ENCODE measurements at places on chromosomes 3 and 15.

DNA sequence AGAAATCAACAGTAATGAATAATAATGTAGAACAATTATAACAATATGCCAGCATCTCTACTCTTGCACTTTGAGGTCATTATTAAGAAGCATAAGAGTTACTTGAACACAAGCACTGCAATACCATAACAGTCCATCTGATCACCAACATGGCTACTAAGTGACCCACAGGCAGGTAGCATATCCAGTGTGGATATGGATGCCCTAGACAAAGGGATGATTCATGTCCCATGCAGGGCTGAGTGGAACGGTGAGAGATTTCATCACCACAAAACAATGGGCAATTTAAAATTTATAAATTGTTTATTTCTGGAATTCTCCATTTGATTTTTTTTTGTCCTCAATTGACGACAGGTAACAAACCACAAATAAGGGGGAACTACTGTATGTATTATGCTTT, 107.7 kb upstream of the TSC22D2 start:
- peak; percentile 20 for DNase-seq

GRCh38 chr3:119944091-119944490, 150.2 kb downstream of the GSK3B start:
- DNase-seq = no peak

GRCh38 chr3:126858887-126859286, 124.0 kb upstream of the PLXNA1 start:
- DNase-seq = peak; percentile 85

DNA sequence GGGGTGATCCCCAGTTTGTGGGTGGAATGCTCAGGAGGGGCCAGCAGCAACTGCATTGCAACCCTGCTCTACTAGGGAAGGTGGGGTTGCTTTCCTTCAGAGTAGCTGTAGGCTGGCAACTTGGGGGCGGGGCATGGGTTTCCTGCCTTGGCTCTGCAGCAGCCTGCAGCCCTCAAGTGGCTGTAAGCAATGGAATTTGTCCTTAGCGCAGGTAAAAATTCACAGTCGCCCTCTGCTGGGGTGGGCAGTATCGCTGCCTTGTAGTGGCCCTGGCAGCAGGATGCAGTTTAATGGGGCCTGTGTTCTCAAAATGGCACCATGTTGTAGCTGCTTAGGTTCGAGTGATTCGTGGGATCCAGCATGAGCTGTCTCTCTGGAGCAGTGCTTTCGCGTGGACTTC, 29.8 kb downstream of the STT3B start:
- DNase-seq = no peak

GRCh38 chr15:43370310-43370974, 401 bp downstream of the ZSCAN29 start:
- no peak for DNase-seq

DNA sequence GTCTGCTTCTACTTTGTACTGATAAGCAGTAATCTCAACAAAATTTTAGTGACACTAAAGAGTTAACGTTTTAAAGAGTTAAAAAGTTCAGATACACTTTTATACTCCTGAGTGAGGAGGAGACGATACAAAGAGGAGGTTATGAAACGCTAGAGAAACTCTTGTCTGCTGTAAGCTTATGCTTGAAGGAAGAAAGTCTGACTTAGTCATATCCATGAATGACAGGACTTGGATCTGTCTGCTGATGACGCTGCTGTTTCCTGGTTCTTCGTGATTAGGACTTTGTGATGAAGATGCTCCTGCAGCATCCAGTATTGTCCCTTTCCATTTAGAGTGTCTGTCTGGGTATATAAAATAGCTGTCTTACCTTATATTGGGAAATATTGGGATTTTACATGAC, 15.8 kb downstream of the TCF12 start:
- DNase-seq = no peak

- DNase-seq = peak; percentile 68
These were observed 169.0 kb upstream of the TSC22D2 start for GRCh38 chr3:150238995-150239619.

DNA sequence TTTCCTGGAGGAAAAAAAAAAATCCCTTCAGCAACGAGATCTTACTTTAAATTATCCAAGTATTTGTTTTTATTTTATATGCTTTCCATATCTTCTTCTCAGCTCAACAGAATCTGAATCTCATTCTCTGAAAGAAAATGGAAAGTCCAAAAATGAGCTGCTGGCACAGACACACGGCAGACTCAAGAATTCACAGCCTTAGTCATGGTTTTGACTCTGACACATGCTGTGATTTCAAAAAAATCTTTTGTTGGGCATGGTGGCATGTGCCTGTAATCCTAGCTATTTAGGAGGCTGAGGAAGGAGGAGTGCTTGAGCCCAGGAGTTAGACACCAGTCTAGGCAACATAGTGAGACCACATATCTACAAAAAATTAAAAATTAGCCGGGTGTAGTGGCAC, 565.0 kb downstream of the MAGI1 start:
- DNase-seq = no peak

- DNase-seq = no peak
These were observed 156.4 kb downstream of the TP63 start for GRCh38 chr3:189787632-189788031.

GRCh38 chr3:118536764-118537163, 497.9 kb downstream of the IGSF11 start:
- DNase-seq = no peak

- no peak for DNase-seq
These were observed 76.2 kb downstream of the COL8A1 start for GRCh38 chr3:99714575-99714974.

- no peak for DNase-seq
These were observed 116.9 kb downstream of the EPHA6 start for GRCh38 chr3:96931119-96931862.

- DNase-seq = no peak
These were observed 145.6 kb downstream of the LSAMP start for GRCh38 chr3:116299646-116300081.

DNA sequence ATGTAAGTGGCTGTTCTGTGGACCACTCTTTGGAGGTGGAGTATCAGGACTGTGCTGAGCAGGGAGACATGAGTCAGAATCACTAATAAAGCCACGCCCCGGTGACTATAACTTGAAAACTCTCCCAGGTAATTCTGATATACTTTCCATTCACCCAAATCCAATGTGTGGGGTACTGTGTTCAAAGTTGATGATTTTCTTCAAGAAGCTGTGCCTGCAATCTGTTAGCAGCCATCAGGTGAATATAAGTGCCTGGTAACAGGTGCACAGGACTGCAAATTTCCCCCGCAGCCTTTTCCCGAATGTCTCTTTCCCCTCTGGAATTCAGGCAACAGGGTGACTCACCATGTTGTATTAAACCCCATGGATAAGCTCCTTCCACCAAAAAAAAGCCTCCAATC, 17.0 kb downstream of the MAGI1 start:
- peak; percentile 18 for DNase-seq

DNA sequence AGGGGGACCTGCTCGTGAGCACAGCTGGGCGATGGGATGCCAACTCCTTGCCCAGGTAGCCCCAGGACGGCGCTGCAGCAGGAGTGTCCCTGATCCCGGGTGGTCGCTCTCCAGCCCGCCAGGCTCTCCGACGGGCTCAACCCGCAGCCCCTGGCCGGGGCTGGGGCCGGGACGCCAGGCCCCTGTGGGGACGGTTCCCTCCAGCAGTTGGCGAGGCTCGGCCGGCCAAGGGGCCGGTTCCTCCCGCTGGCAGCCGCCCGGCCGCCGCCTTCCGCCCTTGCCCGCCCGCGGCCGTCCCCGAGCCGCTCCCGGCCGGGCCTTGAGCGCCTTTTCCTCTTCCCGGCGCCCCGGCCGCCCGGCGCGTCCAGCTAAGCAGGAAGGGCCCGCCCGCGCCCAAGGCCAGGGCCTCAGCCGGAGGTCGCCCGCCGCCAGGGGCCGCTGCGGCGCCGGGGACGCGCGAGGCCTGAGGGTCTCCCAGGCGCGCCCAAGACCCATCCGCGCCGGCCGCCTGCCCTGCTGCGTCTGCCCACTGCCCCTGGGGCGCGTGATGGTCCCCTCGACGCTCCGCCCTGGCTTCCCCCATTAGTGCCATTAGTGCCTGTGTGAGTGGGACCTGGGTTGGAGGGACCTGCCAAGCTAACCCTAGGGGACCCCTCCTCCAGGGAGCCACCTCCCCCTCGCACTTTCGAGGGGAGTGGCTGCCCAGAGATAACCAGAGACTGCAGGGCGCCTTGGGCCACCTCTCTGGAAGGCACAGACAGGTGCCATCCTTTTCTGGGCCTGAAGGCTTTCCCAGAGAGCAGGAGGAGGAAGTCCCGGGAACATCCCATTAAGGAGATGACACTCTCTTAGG, 106.4 kb downstream of the FBLN2 start:
- DNase-seq = peak; percentile 53

- DNase-seq = peak; percentile 10
These were observed 97.2 kb downstream of the LRTM1 start for GRCh38 chr3:54830658-54831057.

- no peak for DNase-seq
These were observed 384.7 kb downstream of the ZIC1 start for GRCh38 chr3:147793841-147794240.

DNA sequence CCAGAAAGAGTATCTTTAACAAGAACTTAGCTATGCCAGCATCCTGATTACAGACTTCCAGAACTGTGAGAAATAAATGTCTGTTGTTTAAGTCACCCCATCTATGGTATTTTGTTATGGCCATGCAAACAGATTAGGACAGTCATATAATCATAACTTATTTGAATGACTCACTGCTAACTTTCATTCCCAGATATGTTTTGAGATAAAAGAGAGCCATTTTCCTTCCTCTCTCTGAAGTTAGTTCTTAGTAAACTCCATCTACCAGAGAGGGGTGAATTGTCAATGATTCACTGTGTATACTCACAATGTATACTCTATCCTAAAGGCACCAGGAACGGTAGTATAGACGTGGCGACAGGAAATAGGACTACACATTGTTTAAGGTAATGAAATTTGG, 179.4 kb upstream of the DPH6 start:
- DNase-seq = no peak

- DNase-seq = no peak
These were observed 11.0 kb upstream of the MEIS2 start for GRCh38 chr15:37111427-37111717.

DNA sequence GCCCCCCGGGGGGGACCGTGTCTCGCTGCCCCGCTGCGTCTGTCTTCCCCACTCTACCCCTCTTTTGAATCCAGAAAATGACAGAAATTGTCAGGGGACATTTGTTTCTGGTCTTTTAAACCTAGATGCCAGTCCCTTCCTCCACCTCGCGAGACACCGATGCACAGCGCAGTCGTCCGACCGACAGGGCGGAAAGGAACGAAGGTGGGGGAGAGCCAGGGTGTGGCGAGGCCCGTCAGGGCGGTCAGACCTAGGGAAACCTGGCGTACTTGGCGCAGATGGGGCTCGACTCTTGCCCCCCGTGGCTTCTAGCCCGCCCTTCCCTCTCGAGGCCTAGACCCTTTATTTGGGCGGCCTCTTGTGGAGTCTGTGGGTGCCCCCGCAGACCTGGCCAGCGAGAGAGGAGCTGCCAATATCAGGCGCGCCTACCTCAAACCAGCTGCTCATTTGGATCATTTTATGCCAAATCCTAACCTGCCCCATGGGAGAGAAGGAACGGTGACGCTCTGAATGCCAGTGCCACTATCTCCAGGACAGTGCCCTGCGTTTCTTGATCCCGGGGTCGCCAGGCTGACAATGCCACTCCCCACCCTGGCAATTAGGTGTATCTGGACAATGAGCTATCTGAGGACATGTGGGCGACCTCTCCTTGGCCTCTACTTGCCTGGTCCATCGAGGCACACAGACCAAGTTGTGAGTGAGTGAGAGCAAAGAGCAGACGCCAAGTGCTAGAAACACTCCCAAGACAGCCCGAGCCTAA, 500 bp upstream of the RAB6B start:
- DNase-seq = no peak

DNA sequence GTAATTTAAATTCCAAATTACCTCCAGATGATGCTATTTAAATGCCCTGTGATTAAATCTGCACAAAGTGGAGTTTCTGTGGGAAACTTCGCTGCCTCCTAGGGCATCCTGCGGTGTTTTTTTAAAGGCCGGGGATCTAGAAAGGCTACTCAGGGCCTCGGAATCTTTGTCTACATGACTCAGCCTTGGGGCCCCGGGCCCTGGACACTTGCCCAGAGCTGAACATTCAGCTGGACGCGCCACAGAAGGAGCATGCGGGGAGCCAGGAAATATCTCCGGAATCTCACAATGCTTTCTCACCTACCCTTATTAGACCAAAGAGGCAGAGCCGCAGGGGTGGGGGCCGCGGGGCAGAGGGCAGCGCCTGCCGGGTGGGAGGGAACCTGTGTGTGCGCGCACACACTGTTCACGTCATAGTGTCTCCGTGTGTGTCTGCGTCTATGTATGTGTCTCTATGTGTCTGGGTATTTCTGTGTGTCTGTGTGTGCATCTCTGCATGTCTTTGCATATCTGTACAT, 145.5 kb upstream of the TPM1 start:
- DNase-seq = peak; percentile 99

DNA sequence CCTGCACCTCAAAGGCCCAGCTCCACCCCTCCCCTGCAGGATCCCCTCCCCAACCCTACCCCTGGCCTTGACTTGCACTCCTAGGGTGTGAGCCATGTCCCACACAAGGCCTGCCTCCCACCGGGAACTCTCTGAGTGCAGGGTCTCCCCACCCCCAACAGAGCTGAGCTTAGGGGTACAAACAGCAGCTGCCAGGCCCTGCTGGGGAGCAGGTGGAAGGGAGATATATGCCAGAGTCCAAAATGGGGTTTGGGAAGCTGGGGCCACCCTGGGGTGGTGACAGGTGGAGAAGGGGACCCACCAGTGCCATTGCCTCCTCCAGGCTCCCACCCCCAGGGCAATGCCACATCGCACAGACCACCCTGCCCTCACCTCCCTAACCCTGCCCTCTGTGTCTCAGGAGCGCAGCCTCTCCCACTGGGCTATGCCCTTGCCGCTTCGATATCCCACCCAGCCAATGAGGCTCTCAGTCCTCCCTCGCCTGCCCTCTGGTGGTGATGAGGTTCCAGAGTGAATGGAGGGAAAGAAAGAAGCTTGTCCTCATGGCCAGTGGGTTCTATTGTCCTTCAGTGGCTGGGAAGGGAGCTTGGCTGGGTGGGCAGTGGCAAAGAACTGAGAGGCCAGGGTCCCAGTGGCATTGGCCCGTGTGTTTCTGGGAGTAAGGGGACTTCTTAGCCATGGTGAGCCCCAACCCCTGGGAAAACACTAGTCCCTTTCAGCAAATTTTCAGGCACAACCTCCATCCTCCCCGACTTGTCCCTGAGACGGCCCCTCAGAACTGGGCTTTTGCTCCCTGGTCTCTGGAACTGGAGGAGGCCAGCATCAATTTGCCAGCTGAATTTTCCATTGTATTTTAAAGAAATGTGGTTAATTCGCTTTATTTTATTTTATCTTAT, 46.8 kb downstream of the CYP11A1 start:
- peak; percentile 28 for DNase-seq

DNA sequence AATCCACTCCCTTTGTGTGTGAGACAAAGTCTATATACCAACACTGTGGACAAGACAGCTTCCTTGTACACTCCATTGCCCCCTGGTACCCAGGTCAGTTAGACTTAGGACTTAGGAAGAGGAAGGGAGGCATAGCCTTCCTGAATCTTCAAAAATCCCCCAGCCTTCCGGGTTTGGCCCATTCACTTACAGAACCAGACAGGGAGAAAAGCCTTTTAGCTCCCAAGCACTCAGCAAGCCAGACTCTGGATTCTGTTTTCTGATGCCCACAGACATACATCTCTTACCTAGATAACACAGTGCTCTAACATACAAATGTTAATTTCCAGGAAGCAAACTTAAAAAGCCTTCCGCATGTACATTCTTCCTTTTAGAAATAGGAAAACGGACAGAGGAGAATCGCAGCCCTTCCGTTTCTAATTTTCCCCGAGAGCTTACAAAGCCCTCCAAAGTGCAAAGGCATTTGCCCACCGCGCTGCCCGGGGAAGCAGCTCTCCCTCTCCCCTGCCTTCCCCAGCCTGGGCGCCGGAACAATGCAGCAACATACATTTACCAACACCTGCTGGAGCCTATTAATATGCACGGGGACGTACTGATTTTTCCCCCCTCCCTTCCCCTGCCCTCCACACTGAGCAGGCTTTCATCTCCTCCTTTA, 442.0 kb downstream of the MAGI1 start:
- no peak for DNase-seq
